ENCODE measurements at places on chromosomes 13 and 19. TPM values are rescaled to one million over a fixed set of nuclear protein-coding genes. Genes with fewer than 3 reads are reported as not detected.

DNA sequence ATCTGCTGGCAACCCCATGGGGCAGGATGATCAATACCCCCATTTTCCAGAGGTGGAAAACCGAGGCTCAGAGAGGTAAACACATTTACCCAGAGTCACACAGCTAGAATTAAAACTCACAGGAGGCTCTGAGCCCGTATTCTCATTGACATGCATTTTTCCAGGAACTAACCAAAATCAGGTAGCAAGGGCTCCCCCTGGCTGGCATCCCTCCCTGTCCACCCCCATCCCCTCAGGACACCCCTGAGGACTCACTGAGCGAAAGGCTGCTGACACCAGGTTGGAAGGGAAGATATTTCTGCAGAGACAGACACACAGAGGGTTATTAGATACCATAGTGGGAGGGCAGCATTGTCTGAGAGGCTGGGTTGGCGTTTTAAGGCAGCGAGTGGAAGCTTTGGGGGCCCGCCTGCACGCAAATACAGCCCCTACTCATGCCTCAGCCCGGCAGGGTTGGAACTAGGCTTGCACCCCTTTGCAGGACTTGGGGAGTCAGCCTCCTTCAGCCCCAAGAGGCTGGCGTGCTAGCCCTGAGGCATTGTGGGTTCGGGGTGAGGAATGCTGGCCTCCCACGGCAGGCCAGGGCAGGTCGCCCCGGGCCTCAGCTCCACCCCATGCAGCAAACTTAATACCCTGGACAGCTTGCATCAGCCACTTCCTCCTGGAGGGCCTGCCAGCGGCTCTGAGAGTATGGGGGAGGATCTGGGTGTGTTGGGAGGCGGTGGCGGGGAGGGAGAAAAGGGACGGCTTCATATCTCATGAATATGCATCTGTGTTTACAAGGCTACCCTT lies 3.9 kb downstream of the SLC1A5 start:
- H3K27me3 ChIP-seq, result no peaks in the 10 kb centered on the region
- peak; percentile 81 for DNase-seq
- no peak overlapping the region for H3K4me3 ChIP-seq
- no peaks in the 10 kb centered on the region for H3K4me1 ChIP-seq

DNA sequence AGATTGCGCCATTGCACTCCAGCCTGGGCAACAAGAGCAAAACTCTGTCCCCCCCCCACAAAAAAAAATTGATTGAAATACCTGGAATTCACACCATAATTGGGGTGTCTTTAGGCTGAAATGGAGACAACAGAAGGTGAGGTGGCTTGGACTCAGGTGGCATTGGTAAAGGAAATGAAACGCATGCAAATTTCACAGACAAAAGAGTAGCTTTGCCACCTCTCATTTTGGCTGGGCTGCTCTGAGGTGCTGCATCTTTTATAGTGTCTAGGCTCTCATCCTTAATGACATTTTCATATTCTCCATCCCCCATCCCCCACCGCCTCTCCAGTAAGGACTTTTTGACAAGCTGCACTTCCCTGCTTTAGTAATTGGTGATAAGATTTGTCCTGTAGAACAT lies 6.9 kb downstream of the UBE2L5 start:
- H3K4me3 ChIP-seq, result no peak overlapping the region
- peaks cover 8% of the 10 kb centered on the region for H3K4me1 ChIP-seq
- H3K36me3 ChIP-seq, result no peaks in the 10 kb centered on the region
- no peak for DNase-seq
- no peak overlapping the region for H3K27ac ChIP-seq

The AMER2 gene
- not detected for polyA plus RNA-seq

- peak overlapping the region; percentile 55 for H3K4me3 ChIP-seq
- H3K27ac ChIP-seq, result peak overlapping the region; percentile 79
- no peaks in the 10 kb centered on the region for H3K4me1 ChIP-seq
- DNase-seq, result peak; percentile 77
- no peaks in the 10 kb centered on the region for H3K27me3 ChIP-seq
These were observed 2.6 kb upstream of the SPACA6 start for GRCh38 chr19:51690454-51691073.

The TMIGD2 gene
- polyA plus RNA-seq, result 1.4 TPM

DNA sequence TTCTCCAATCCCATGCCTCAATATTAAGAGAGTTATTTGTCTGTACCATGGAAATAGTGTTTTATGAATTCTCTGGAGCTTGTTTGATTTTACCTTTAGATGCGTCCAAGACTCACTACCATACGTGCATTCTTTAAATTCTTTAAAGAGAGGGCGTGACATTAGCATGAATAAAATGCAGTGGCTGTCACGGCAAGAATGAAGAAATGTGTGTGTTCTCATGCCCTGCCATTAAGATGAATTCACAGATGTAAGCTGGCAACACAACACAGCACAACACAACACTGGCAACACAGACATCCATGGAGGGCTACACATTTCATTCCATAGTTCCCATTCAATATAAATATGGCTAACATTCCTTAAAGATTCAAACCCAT lies 213.4 kb downstream of the ENOX1 start:
- no peaks in the 10 kb centered on the region for H3K4me1 ChIP-seq
- no peak for DNase-seq
- no peaks in the 10 kb centered on the region for H3K36me3 ChIP-seq
- no peak overlapping the region for H3K27ac ChIP-seq

The NKPD1 gene
- 0.05 TPM for polyA plus RNA-seq

The PBX4 gene
- polyA plus RNA-seq, result not detected

DNA sequence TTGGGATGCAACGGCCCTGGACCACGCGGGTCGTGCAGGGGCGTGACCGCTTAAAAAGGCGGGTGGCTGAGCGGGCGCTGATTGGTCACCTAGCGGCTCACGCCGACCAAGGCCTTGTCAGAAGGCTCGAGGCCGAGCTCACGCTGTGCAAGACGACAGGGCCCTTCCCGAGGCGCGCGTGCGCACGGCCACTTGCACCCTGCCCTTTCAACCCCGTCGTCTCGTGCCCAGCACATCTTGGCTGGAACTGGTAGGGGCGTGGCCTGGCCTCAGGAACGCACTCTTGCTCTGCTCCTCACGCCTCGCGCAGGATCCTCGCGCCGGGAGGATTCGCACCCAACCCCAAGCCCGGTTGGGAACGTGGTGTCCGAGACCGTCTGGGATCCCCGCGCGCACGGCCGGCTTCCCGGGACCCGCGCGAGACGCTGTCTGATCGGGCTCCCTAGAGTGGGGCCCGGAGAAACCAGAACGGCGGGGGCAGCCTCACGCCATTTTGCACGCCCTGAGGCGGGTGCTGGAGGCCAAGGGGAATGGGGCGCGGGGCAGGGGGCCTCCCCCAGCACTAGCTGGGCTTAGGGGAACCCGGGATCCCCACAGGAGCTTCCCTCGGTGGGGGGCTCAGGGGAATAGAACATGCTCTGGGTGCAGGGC lies at the start of gene MEIOSIN:
TSS of gene MEIOSIN (plus strand) at position 280 of the 651 bp plus-strand sequence. CDS start 1,938 bp downstream, outside the sequence.
- no peak for DNase-seq
- no peaks in the 10 kb centered on the region for H3K4me1 ChIP-seq
- no peak within 1 kb of the TSS for H3K27ac ChIP-seq
- no peaks in the 10 kb centered on the region for H3K27me3 ChIP-seq
